ENCODE measurements at places on chromosomes 12 and 14. TPM values are rescaled to one million over a fixed set of nuclear protein-coding genes. Genes with fewer than 3 reads are reported as not detected.
A peak's percentile ranks its signal among the peaks of the same experiment; 100 is the strongest.

GRCh38 chr12:44446181-44446580, 429.9 kb downstream of the NELL2 start:
- H3K4me3 ChIP-seq: no peak overlapping the region
- no peaks in the 10 kb centered on the region for H3K36me3 ChIP-seq
- no peak for DNase-seq
- no peaks in the 10 kb centered on the region for H3K27me3 ChIP-seq
- H3K4me1 ChIP-seq: no peaks in the 10 kb centered on the region
- H3K27ac ChIP-seq: no peak overlapping the region

Gene PRICKLE1
- 31.9 TPM for total RNA-seq

Gene SBNO1
- 36.0 TPM for total RNA-seq

- H3K27ac ChIP-seq: no peak overlapping the region
- H3K27me3 ChIP-seq: no peaks in the 10 kb centered on the region
- H3K36me3 ChIP-seq: no peaks in the 10 kb centered on the region
- DNase-seq: no peak
Measured at GRCh38 chr14:27995691-27996090, 770.9 kb upstream of the FOXG1 start.

DNA sequence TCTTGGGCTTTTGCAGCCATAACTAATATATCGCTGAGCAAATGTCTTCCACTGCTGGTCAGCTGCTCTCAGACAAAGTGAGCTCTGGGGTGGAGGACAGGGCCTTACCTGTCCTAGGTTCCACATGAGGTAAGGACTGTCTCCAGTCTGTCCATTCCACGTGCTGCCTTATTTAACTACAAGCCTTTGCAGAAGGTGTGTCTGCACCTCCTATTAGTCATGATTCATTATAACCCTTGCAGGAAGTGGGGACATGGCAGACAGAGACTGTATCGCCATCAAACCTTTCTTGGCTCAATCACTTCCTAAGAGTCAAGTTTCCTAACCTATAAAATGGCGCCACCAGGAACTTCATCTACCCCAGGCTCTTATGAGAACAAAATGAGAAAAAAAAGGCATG, 46.9 kb downstream of the SLC25A47 start:
- H3K4me3 ChIP-seq: no peak overlapping the region
- no peak for DNase-seq
- H3K27me3 ChIP-seq: no peaks in the 10 kb centered on the region
- H3K27ac ChIP-seq: no peak overlapping the region

DNA sequence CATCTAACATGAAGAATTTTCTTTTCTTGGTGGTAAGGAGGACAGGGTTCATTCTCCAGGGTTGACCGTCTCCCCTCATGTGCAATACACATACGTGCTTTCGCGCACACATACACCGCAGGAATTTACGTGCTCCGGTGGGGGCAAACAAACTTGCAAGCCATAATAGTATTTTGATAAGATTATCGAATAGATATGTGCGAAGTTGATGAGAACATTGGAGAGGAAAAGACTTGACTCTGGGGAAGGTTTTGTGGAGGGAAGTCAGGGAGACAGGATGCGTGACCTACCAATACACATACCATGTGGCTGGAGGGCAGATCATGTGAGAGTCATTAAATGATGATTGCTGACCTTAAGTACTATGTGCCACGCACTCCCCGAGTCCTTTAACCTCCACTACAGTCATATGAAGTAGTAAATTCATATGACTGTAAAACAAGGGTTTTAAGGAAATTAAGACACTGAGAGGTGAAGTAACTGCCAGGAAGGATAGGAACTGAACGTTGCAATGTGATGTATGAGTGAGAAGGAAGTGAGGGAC, 921 bp downstream of the RAD51B start:
- H3K27me3 ChIP-seq: no peaks in the 10 kb centered on the region
- H3K27ac ChIP-seq: peak overlapping the region; percentile 83
- H3K4me3 ChIP-seq: peak overlapping the region; percentile 97
- peaks cover 26% of the 10 kb centered on the region for H3K4me1 ChIP-seq
- no peaks in the 10 kb centered on the region for H3K36me3 ChIP-seq
- DNase-seq: no peak

Gene KRT2
- total RNA-seq: not detected

DNA sequence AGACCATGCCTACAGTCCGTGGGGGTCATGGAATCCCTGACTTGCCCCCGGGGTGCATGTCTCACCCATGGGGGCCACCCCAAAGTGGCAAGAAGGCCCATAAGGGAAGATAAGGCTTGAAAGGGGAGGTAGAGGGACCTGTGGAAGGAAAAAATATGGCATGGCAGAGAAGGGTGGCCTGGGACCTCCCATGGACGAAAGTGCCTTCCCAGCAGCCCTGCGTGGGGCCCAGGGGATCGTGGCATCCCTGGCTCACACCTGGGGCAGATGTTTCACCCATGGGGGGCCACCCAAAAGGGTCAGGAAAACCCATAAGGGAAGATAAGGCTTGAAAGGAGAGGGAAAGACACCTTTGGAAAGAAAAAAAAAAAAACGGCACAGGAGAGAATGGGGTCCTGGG, 264.6 kb downstream of the ALG10 start:
- H3K4me1 ChIP-seq: no peaks in the 10 kb centered on the region
- peak; percentile 75 for DNase-seq
- no peak overlapping the region for H3K27ac ChIP-seq
- no peak overlapping the region for H3K4me3 ChIP-seq
- no peaks in the 10 kb centered on the region for H3K27me3 ChIP-seq
- H3K36me3 ChIP-seq: no peaks in the 10 kb centered on the region

Gene SSTR1
- total RNA-seq: not detected

GRCh38 chr14:73753887-73754795, 40.0 kb upstream of the PNMA1 start:
- no peaks in the 10 kb centered on the region for H3K27me3 ChIP-seq
- peak overlapping the region; percentile 84 for H3K4me3 ChIP-seq
- peaks cover 92% of the 10 kb centered on the region for H3K4me1 ChIP-seq
- peak overlapping the region; percentile 96 for H3K27ac ChIP-seq

- H3K4me3 ChIP-seq: no peak overlapping the region
- DNase-seq: no peak
- H3K36me3 ChIP-seq: peaks cover 16% of the 10 kb centered on the region
- no peak overlapping the region for H3K27ac ChIP-seq
- H3K27me3 ChIP-seq: no peaks in the 10 kb centered on the region
Measured at GRCh38 chr14:96047101-96047500, 7.9 kb downstream of the C14orf132 start.

GRCh38 chr12:117002051-117002817, 91.5 kb downstream of the FBXW8 start:
- H3K27me3 ChIP-seq: no peaks in the 10 kb centered on the region
- H3K36me3 ChIP-seq: peaks cover 25% of the 10 kb centered on the region
- DNase-seq: no peak
- H3K27ac ChIP-seq: no peak overlapping the region
- no peaks in the 10 kb centered on the region for H3K4me1 ChIP-seq
- no peak overlapping the region for H3K4me3 ChIP-seq

Gene TRPV4
- 1.3 TPM for total RNA-seq

DNA sequence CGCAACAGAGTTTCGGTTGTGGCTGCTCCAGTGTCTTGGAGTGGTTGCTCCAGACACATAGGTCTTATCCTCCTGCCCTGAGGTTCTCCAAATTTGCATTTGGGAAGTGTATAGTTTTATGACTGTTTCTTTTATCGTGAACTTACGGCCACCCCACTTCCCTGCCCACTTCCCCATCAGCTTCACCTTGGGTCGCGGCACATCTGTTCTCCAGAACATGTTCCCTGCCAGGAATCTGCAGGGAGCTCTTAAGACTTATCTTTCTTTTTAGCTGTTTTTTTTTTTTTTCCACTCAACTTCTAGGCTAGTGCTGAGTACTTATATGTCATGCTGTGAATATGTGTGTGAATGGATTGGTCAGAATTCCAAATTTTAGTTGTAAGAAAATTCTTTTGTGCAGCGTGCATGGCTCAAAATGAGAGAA, 75.4 kb downstream of the ETV6 start:
- H3K27ac ChIP-seq: peak overlapping the region; percentile 87
- DNase-seq: no peak
- H3K4me1 ChIP-seq: peaks cover 52% of the 10 kb centered on the region
- peak overlapping the region; percentile 46 for H3K4me3 ChIP-seq

GRCh38 chr12:103626498-103626897, 39.4 kb downstream of the STAB2 start:
- H3K27me3 ChIP-seq: no peaks in the 10 kb centered on the region
- no peak overlapping the region for H3K27ac ChIP-seq
- no peak overlapping the region for H3K4me3 ChIP-seq
- H3K36me3 ChIP-seq: no peaks in the 10 kb centered on the region

Gene PPTC7
- total RNA-seq: 13.3 TPM

Gene ASPG
- not detected for total RNA-seq

GRCh38 chr12:54588110-54588889, at the start of gene PPP1R1A:
Gene PPP1R1A, minus strand, starts transcription at chr12:54588659. Its CDS starts 171 bp downstream, at chr12:54588488.
- no peak for DNase-seq
- no peaks in the 10 kb centered on the region for H3K36me3 ChIP-seq
- H3K27me3 ChIP-seq: peaks cover 79% of the 10 kb centered on the region
- H3K4me3 ChIP-seq: peak within 1 kb of the TSS; percentile 29
- H3K4me1 ChIP-seq: peaks cover 6% of the 10 kb centered on the region
- H3K27ac ChIP-seq: no peak within 1 kb of the TSS

Gene MYF5
- not detected for total RNA-seq

Gene TMEM63C
- 0.11 TPM for total RNA-seq

Gene MARCHF9
- 19.2 TPM for total RNA-seq

Gene BEGAIN
- 7.0 TPM for total RNA-seq

- DNase-seq: peak; percentile 40
- no peaks in the 10 kb centered on the region for H3K27me3 ChIP-seq
- H3K36me3 ChIP-seq: peaks cover 8% of the 10 kb centered on the region
- no peak overlapping the region for H3K27ac ChIP-seq
Measured at GRCh38 chr14:99706107-99706900, 22.2 kb downstream of the CYP46A1 start.

- H3K27me3 ChIP-seq: peaks cover 39% of the 10 kb centered on the region
- H3K36me3 ChIP-seq: no peaks in the 10 kb centered on the region
- no peak overlapping the region for H3K27ac ChIP-seq
- no peaks in the 10 kb centered on the region for H3K4me1 ChIP-seq
Measured at GRCh38 chr14:103941462-103941861, 867 bp downstream of the RD3L start.

DNA sequence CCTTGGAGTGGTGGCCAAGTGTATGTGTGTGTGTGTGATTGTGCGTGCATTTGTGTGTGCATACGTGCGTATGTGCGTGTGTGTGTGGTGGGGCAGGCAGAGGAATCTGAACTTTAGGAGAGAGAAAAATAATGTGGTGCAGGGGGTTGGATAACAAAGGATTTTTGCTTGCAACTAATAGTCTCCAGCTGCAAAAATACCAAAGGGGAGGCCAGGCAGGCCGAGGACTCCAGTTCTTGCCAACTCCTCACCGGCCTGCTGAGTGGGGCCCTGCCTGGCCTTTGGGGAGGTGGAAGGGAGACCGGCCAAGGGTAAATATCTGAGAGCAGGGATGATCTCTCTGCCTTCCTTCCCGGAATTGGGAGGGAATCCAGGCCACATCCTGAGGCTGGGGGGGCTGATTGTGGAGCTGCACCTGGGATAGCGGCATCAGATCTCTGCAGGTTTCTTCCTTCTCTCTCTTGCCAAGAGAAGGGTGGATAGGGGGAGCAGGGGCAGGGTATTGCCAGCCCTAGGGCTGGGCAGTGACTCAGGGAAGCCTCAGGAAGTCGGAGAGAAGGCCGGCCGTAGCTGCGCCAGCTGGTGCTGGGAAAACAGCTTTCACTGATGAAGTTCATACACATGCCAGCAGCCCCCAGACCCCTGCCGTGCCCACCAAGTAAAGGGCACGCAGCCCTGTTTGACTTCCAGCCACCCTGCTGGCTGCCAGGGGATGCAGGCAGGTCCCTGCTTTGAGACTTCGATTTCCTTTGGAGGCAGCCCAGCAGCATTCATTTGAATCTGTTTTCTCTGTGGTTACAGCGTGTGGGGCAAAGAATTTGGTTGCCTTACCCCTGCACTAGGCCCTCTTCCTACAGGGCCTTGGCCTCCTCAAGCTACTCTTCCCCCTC, 4.6 kb upstream of the LRP1-AS start:
- H3K27me3 ChIP-seq: no peaks in the 10 kb centered on the region
- H3K36me3 ChIP-seq: peaks cover 50% of the 10 kb centered on the region
- peak overlapping the region; percentile 24 for H3K4me3 ChIP-seq
- peaks cover 71% of the 10 kb centered on the region for H3K4me1 ChIP-seq

Gene RNASE7
- total RNA-seq: not detected

Gene HCAR1
- 0.21 TPM for total RNA-seq

GRCh38 chr14:101236496-101237251, 324.6 kb upstream of the DIO3 start:
- DNase-seq: no peak
- no peaks in the 10 kb centered on the region for H3K4me1 ChIP-seq

- peak overlapping the region; percentile 45 for H3K27ac ChIP-seq
- H3K4me1 ChIP-seq: peaks cover 23% of the 10 kb centered on the region
- no peaks in the 10 kb centered on the region for H3K36me3 ChIP-seq
- H3K4me3 ChIP-seq: no peak overlapping the region
- DNase-seq: no peak
Measured at GRCh38 chr14:49512571-49512970, 73.6 kb downstream of the RPS29 start.

Measured in osteocyte (in vitro differentiated cells).